ENCODE measurements at places on chromosomes 7 and 10.

GRCh38 chr7:15378494-15379145, 183.2 kb downstream of the AGMO start:
- DNase-seq = no peak

DNA sequence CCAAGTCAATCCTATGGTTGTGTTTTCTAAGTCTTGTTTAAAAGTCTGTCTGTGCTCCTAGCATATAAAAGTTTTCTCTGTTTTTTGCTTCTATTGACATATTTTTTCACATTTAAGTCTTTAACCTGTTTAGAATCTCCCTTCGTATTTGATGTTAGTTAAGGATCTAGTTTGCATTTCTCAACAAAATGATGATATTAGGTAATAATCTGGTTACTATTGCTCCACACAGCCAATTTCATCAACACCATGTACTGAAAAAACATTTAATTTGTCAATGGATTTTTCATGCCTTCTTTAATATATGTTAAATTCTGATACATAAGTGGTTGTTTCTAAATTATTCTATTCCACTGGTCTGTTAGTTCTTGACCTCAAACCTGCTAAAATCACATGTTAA, 17.5 kb upstream of the TSGA13 start:
- no peak for DNase-seq

GRCh38 chr7:100640517-100641440, 573 bp downstream of the TFR2 start:
- DNase-seq = no peak

GRCh38 chr10:63281967-63282366, 148.8 kb downstream of the NRBF2 start:
- no peak for DNase-seq

- DNase-seq = no peak
These were observed 68.0 kb downstream of the CTTNBP2 start for GRCh38 chr7:117805241-117805640.

GRCh38 chr7:27586825-27587224, 75.9 kb downstream of the HIBADH start:
- no peak for DNase-seq

DNA sequence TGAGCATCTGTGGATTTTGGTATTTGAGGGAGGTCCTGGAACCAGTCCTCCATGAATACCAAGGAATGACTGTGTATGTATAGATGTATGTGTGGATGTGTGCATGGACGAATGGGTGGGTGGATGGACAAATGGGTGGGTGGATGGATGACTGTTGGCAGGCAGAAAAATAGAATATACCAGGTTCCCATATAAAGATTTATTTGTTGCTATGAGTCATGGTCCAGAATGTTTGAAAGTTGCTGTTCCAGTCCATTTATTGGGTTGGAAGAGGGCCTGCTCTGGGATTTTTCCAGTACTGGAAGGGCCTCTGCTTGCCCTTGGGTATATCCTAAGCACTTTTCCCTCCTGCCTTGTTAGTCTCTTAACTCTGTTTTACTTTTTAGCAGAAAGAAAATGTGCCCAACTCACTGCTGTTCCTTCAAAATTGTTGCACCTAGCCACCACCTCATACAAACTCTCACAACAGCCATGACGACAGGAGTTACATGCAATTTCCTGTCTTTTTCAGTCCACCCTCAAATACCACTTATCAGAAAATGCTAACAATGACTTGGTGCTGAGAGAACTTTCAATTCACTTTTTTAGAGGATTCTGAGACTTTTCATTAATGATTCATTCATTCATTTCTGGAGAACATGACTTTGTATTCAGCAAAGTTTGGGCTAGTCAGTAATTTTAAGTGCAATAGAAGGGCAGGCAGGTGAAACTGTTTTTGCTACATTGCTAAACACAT, 108.1 kb downstream of the EEPD1 start:
- DNase-seq = no peak

DNA sequence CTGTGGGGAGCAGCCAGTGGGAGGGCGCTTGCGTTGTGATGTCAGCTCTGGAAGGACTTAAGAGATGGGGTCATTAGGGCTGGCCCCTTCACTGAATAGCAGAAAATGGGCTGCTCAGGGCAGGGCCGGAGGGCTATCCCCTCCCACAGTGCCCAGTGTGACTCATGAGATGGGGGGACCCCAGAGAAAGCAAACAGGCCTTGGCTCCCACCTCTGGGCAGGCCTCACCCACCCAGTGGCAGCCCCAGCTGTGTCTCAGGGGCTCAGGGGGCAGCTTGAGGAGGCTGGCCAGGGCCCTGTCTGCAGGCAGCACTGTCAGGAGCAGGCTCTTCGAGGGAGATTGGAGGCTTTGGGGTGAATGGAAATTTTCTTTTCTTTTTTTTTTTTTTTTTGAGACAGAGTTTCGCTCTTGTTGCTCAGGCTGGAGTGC, 168.3 kb downstream of the SLIT1 start:
- DNase-seq = no peak

DNA sequence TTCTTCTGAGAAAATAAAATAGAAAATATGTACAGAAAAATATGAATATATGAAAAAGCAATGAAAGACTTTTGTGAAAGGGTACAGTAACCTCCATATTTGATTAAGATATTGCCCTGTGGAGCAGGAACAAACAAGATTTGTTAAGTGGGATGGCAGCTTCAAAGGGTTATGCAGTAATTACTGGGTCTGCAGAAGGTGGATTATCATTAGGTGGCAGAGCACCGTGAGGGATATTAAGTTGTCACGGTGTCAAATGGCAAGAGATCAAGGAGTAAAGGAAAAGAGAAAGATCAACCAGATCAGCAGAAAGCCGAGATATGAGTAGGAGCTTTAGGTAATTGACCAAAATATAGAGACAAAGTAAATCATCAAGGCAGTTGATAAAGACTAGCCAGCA, 44.1 kb downstream of the DGKB start:
- DNase-seq = no peak

DNA sequence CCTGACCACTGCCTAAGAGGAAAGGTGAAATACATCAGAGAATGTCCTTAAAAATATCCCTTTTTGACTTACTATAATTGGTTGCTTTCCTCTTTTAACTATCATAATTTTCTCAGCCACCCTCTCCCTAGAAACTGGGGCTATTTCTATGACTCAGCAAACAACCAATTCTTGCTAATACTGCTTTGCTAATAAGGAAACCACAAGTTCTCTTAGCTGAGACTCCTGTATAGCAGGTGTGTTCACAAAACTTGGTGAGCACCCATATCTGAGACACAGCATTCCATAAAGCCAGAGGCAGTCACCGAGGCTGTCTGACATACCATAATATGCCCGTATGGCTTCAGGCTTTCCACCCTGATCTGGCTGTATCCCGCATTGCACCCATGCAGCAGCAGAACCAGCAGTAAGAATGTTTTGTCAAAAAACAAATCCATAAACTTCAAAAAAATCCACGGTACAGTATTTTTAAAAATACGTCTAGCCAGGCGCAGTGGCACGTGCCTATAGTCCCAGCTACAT, 191.7 kb upstream of the C7orf33 start:
- no peak for DNase-seq

GRCh38 chr10:35035606-35036005, 54.5 kb downstream of the CUL2 start:
- DNase-seq = no peak

DNA sequence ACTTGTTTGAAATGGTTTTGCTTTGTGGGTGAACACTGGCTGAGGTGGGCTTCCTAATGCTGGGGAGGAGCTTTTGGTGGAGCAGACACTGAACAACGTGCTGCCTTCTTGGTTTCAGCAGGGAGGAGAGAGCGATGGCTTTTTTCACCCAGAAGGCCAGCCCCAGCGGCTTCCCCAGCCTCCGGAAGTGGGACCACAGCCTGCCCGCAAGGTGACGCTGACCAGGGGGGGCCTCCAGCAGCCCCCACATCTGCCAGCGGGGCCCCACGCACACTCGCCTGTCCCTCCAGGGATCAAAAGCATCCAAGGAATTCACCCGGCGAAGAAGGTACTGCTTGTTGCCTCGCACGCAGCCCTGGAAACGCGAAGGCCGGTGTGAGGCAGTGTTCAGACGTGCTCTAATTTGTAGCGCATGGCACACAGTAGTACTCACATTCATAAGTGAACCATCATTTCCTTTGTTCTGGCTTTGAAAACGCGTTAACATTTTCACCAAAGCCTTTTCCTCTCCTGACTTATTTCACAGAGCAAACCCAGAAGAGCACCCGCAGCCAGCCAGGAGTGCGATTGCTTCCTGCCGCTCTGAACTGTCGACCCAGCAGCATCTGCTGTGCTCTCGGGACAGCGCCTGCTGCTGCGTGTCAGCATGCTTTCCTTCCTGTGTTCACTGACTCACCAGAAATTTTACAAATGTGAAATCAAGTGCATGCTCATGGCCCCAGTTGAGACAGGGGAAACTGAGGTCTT, 48.4 kb downstream of the SHH start:
- DNase-seq = no peak

- DNase-seq = no peak
These were observed 264.7 kb downstream of the DNAJB6 start for GRCh38 chr7:157601530-157601929.

DNA sequence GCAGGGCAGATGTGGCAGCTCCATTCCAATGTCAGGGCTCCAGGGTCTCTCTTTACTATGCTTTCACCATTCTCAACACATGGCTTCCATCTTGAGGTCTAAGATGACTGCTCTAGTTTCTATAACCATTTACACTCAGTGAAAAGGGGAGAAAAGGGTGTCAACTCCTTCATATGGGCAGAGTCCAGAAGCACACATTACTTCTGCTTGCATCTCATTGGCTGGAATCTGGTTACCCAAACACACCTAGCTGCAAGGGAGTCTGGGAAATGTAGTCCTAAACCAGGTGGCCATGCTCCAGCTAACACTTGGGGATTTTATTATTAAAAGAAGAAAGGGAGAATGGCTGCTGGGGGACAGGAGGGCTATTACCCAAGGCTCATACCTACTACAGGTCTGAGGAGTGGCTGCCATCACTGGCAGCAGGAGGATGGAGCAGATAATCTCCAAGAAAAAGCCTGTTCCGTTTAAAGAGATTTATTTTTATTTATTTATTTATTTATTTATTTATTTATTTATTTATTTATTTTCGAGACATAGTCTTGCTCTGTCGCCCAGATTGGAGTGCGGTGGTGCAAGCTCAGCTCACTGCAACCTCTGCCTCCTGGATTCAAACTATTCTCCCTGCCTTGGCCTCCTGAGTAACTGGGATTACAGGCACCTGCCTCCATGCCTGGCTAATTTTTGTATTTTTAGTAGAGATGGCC, 29.1 kb upstream of the LBX1 start:
- no peak for DNase-seq

- DNase-seq = no peak
These were observed 23.0 kb downstream of the SFR1 start for GRCh38 chr10:104144931-104145330.

- DNase-seq = no peak
These were observed 16.6 kb downstream of the STMP1 start for GRCh38 chr7:135678612-135679575.

DNA sequence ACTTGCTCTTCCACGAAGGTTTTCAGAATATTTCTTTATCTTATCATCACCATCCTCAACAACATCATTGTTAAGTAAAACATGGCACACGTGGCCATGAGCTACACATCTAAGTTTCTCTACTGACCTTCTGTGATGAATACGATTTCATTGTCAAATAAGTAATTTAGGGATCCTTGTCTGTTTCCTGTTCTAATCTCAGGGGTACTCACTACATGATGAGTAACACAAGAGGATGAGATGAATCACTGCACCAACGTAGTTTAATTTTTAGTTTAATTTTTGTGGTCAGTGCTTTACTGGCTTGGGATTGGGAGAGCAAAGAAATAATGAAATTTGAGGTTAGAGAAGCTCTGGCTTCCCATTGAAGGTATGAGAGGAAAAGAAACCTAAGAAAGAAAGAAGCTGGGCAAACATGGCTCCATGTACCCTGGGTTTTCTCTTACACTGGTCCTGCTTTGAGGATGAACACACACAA, 461.9 kb upstream of the KLF6 start:
- no peak for DNase-seq

DNA sequence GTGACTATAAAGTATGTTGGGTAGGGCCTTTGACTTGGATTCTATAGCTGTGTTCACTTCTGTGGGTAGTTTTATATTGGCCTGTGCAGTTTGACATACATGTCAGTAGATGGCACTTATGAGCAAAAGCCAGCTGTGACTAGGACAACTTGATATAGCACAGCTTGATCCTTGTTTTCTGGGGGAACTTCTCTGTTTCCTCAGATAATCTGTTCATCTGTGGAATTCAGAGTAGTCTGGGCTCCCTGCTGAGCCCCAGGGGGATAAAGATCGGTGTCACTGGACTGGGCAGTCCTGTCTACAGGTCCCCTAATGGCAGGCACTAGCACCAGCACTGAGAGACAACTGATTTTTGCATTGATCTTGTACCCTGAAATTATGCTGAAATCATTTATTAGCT, 25.4 kb downstream of the CYP2C9 start:
- DNase-seq = no peak

- no peak for DNase-seq
These were observed 73.9 kb downstream of the TMEM130 start for GRCh38 chr7:98795741-98796493.

GRCh38 chr7:107234436-107234835, 65.6 kb downstream of the HBP1 start:
- DNase-seq = no peak

DNA sequence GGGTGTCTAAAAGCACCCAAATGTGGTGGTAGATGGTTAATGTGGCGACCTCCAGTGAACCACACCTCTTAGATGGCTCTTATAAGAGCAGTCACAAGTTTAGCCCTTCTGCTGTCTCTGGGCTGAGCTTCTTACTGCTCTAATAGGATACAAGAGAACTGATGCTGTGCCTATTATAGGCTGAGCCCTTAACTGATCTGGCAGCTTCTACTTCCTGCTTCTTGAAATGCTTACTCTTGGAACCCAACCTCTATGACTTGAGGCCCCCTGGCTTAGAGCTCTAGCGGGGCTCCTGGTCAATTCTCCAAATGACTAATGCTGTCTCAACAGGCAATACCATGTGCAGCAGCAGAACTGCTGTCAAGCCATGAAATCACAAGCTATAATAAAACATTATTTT, 35.0 kb upstream of the LSM8 start:
- no peak for DNase-seq

- no peak for DNase-seq
These were observed 280.8 kb downstream of the ARHGAP12 start for GRCh38 chr10:31647861-31648260.

- DNase-seq = no peak
These were observed 322.7 kb downstream of the CRPPA start for GRCh38 chr7:16098585-16099179.

GRCh38 chr10:107415446-107415845, 250.9 kb upstream of the SORCS1 start:
- no peak for DNase-seq

- DNase-seq = no peak
These were observed 300.7 kb upstream of the ADARB2 start for GRCh38 chr10:2038036-2038435.

DNA sequence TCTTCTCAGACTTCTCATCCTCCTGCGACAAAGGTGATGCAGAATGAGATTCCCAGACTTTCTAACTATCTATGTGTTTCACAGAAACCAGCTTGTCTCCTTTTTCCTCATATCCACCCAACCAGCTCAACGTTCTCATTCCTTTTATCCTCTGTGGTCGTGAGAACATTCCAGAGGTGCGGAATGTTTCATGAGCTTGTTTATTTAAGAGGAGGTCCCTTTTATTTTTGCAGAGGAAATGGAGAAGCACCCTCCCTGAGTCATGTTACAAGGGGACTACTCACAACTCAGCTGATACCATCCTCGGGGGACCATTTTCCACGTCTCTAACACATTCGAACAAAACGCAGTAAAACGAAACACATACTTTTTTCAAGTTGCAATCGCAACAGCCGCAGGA, 93.2 kb downstream of the ZRANB1 start:
- DNase-seq = no peak

- peak; percentile 25 for DNase-seq
These were observed 96.3 kb downstream of the DNAJB6 start for GRCh38 chr7:157432957-157433576.

Data from right renal cortex interstitium (tissue), 3 donors.